ENCODE measurements at places on chromosomes 1 and 21.

DNA sequence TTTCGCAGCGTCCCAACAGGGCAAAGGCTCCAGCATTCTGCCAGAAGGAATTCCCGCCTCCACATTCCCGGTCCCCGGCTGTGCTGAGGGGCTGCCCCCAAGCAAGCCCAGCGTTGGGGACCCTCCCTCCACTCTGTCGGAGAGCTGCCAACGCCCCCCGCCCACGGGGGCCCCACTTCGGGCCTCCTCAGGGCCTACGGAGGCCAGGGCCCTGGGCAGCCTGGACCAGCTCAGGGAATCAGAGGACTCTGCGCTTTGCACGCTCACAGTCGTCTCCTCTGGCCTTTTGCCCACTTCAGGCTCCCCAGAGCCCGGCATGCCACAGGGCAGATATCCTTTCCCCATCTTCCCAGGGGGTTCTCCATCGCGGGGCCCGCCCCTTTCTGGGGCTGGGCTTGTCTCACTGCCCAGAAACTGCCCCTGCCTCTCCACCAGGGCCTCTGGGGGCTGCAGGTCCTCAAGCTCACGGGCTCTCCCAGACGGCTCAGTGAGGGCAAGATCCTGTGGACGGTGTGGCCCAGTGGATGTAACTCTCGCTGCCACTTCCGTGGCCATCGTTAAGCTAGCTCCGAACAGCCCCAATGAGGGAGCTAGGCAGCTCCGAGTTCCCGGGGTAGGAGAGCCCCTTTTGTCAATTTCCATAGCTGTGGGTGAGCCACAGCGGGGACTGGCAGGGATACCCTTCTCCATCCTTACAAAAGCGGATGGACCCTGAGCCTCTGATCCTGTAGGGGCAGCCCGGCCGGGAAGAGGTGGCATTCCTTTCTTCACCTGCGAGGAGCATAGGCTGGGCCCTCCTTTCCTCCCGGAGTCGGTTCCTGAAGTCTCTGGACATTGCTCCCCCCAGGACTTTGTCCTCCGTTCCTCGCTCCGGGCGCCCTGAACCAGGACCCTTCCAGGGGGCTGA is 2.8 kb downstream of the ITPKB start:
- no peak for DNase-seq

GRCh38 chr1:211726467-211726995 is 51.1 kb upstream of the NEK2 start:
- DNase-seq = no peak

DNA sequence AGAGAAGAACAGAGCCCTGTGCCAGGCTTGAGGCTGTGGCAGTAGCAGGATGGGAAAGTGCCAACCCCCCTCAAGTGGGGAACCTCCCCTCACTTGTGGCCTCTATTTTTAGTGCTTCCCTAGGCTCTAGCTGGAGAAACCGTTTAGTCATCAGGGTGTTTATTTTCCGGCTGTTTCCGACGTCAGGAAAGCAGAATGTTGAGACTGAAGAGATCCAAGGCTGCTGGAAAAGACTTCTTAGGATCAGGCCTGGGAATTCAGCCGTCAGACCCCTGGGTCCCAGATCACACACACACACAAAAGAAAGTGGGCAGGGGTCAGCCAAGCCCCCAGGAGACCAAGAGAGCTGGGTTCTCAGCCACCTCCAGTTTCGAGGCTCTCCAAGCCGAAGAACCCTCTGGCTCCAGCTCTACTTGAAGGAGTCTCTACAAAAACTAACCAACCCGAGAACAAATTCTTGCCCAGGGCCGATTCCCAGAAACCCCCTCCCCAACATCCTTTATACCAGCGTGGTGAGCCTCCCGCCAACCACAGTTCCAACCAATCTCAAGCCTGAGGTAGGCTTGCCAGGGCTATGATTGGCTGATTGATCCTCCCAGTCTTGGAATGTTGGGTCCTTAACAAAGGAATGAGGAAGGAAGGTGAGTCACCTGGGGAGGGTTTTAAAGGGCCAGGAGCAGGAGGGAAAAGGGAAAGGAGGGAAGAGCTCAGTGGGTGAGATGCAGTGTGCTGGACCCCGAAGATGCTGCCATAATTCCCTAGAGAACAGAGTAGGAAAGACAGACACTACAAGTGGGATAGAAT is 2.5 kb upstream of the MEF2D start:
- DNase-seq = peak; percentile 84

- DNase-seq = peak; percentile 83
Observed at GRCh38 chr1:101257500-101258325, 20.9 kb downstream of the S1PR1 start.
